ENCODE measurements at places on chromosomes 13 and 19.

GRCh38 chr13:75691183-75691582 lies 55.1 kb downstream of the LMO7 start:
- DNase-seq = no peak

DNA sequence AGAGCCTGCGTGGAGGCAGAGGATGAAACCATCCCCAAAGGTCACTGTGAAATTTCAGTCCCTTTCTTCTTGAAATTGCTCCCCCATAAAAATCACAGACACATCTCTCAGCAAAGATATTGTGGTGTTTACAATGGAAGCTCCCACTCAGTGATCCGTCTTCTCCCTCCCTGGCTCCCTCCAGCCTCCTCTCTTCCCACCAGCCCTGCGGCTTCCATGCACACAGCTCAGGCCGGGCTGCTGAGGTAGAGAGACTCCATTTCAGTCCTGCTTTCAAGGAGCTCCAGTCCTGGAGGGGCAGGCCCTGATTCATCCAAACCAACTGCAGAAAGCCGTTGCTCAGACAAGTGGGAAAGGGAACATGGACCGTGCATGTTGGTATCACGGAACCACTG lies 24.0 kb upstream of the MIER2 start:
- no peak for DNase-seq

DNA sequence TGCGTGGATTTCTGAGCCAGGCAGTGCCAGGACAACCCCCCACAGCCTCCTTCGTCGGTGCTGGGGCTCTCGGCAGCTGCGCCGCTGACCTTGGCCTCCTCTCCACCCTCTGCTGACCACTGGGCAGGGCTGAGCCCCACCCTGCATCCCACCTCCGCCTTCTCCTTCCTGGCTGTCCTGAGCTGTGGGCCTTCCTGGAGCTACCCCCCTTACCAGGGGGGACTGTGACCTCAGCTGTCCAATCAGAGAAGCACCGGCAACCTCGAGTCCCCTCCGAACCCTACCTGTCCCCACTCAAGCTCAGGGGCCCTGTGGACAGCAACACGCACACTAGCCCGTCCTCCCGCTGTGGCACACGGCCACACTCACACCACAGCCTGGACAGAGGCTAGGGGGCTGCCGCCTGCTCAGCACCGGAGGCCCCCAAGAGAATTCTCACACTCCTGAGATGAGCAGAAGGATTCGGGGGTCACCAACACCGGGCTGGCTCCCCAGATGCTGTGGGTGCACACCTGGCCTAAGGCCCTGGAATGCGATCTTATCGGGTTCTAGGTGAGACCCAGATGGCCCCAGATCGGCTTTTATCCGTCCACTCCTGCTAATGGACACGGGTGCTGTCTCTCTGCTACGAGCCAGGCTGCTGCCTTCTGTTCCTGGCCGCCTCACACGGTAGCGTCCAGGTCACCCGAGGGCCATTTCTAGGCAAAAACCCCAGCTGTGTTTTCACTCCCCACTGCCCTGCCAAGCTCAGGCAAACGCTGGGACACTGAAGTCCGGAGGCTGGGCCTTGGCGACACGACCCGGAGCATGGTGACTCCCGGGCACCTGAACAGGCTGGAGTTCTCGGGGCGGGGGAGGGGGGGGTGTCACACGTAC lies 32.5 kb upstream of the CACTIN start:
- no peak for DNase-seq

DNA sequence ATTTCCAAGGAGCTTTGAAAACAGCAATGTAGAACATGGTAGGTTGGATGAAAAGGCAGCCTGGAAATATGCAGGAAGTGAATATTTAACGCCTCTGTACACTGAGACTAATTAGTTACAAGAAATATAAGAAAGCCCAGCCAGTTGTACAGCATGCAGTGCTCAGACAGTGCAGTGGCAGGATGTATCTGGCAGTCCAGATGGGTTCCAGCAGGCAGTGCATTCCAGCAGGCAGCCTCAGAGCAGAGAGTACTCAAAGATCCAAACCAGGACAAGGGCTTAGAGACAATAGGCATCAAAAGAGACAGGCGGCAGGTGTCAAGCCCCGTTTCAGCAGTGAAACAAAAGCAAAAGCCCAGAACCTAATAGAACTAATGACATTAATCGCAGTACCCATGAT lies 2776.3 kb downstream of the PCDH9 start:
- no peak for DNase-seq

DNA sequence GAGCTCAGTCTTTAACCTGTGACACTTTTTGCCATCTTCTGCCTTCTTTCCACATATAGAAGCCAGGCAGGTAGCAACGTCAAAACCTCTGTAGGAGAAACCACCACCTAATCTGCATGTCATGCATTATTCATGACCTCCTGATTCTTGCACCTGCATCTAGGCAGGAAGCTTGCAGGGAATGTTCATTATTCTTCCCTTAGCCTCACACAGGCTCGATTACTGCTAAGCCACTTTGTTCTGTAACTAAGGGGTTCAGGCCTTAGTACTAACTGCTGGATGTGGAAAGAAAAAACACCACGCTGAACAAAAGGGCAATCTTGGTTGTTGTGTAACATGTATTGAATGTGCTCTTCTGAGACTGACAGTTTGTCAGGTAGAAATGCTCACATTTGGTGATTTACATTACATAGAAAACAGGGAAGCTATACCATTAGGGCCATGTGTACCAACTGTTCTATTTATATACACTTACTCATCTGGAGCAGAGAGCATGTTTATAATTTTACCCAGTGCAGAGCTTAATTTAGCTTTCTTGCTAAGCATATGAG lies 366.9 kb downstream of the KLF12 start:
- peak; percentile 16 for DNase-seq

DNA sequence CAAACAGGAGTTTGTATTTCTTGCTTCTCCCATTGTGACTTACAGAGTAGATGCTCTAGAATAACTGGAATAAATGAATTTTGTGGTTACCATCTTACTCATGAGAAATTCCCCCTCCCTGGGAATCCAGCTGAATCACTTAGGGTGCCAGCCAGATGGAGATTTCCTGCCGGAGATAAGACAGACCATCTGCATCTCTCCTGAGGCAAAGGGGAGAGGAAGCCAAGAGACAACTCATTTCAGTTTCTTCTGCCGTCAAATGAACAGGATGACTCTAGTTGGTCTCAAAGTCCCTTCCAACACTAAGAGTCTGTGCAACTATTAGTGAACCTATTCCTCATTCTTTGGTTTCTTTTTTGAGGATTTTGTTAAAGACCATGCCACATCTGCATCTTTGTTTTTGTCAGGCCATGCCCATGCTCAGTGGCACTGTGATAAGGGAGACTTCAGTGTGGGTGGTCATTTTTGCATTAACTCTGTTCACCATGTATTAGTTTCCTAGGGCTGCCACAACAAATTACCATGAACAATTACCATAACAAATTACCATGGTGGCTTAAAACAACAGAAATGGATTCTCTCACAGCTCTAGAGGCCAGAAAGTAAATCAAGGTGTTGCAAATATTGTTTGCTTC lies 112.8 kb downstream of the NDFIP2 start:
- DNase-seq = no peak

- DNase-seq = peak; percentile 12
Observed at GRCh38 chr13:53250272-53250875, 221.8 kb downstream of the OLFM4 start.

- DNase-seq = peak; percentile 71
Observed at GRCh38 chr13:52455677-52456041, 381 bp downstream of the CKAP2 start.

DNA sequence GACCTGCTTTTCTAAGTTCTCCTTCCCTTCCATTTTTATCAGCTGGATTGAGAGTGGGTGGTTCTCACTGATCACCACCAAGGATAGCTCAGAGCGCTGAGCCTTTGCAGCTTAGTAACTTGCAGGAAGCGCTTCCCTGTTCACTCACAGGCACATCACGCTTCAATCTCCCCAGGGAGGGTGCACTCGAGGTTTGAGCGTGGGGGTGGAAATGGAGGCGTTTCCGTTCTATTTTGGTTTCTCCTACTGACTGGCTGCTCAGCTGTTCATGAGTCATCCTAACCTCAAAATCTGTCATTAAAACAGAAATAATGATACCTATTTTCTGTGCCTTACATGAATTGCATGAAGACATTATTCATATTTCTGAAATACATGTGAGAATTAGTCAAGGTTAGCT lies 292.1 kb downstream of the SPRY2 start:
- DNase-seq = peak; percentile 13

- DNase-seq = peak; percentile 49
Observed at GRCh38 chr13:45370922-45371406, 30.0 kb upstream of the TPT1 start.

DNA sequence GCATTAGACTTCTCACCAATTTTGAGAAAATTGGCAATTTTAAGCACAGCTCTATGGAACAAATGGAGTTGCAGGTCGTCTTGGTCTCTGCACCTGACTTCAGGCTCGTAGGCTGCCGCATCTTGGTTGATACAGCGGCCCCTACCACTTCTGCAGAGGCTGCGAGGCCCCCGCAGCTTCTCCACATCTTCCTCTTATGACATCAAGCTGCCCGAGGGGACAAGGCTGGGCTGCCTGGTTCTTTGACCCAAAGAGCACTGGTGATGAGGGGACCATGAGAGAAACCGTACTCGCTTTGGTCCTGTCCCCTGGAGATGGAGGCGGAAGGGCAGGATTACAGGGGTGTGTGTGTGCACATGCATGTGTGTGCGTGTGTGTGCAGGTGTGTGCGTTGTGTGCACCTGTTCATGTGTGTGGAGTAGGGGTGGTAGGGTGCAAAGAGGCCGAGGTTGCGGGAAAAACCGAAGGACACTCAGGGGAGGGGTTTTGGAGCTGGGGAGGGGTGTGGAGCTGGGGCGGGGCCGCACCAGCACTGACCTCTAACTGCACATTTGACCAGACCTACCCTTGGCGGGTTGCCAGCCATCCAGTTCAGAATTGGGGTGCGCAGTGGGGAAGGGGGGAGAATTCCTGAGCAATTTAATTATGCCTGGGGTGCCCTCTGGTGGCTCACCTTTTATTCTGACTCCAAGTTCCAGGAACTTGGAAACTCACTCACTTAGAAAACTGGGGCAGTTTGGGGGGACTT lies 65.1 kb upstream of the ARHGEF7 start:
- no peak for DNase-seq

All from CD4-positive, alpha-beta T cell treated with Interleukin-6 at 100 ng/mL for 8 hours (primary cell).